Pancreas (tissue), 10 donors: ENCODE measurements at places on chromosomes 16 and 17. TPM values are rescaled to one million over a fixed set of nuclear protein-coding genes. Genes with fewer than 3 reads are reported as not detected.

The CCNF gene
- 0.91 TPM for polyA plus RNA-seq

The TEKT5 gene
- polyA plus RNA-seq: 0.26 TPM

The MYO1C gene
- polyA plus RNA-seq: 69.3 TPM

The HEATR9 gene
- polyA plus RNA-seq: not detected

The SLC35G6 gene
- polyA plus RNA-seq: not detected

The NT5M gene
- polyA plus RNA-seq: 3.3 TPM

The SLC16A6 gene
- 0.08 TPM for polyA plus RNA-seq

The MT4 gene
- polyA plus RNA-seq: not detected

The SLC13A2 gene
- 0.09 TPM for polyA plus RNA-seq

The SPNS1 gene
- 51.2 TPM for polyA plus RNA-seq

The EME1 gene
- polyA plus RNA-seq: 0.45 TPM

The KRT17 gene
- polyA plus RNA-seq: 7.0 TPM

The CBX2 gene
- polyA plus RNA-seq: 2.6 TPM

The NOS2 gene
- polyA plus RNA-seq: 0.08 TPM

The RAB26 gene
- 255 TPM for polyA plus RNA-seq

The EPN3 gene
- polyA plus RNA-seq: 6.9 TPM

The LRRC75A gene
- polyA plus RNA-seq: 4.0 TPM
